Activated CD8-positive, alpha-beta T cell treated with anti-CD3 and anti-CD28 coated beads for 36 hours (primary cell): ENCODE measurements at places on chromosomes 6 and 20.

- DNase-seq, result peak; percentile 85
These were observed 212.0 kb upstream of the PROKR2 start for GRCh38 chr20:5528719-5529256.

DNA sequence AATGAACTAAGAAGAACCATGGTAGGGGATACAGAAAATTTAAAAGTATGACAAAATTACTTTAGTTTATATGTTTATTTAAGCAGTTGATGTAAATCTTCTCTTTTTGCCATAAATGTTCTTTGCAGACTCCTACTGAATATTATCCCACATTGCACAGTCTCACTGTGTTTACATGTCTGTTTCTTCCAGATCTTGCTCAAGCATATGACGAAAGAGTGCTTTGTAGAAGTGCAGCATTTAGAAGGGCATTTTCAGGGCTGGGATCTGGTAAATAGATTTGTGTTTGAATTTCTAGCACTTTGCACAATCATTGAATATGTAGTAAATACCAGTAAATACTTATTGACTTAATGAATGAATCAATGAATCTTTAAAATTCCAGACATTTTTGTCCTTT is 152.0 kb upstream of the EPHA7 start:
- DNase-seq, result no peak

DNA sequence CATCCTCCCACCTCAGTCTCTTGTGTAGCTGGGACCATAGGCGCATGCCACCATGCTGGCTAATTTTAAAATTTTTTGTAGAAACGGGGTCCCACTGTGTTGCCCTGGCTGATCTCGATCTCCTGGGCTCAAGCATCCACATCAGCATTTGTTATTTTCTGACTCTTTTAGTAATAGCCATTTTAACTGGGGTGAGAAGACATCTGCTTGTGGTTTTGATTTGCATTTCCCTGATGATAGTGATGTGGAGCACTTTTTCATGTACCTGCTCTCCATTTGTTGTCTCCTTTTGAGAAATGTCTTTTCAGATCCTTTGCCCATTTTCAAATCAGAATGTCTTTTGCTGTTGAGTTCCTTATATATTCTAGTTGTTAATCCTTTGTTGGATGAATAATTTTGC is 22.2 kb upstream of the TULP4 start:
- no peak for DNase-seq

DNA sequence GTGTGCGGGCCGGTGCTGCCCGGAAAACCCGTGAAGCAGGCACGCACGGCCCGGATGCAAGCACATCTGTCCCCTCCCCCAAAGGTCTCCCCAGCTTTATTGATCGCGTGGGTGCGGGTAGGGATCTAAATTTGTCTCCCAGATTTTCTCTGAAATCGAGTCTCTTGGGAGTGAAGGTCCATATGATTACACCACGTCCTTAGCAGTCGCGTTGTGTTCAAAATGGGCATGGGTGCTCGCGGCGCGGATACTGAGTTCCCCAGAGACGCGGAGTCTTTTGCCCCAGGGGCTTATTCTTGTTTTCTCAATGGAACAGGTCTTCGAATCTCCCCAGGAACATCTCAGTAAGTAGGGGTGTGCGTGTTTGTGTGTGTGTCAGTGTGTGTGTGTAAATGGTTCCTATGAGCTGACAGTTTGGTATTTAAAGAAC is 2.8 kb upstream of the ZNF292 start:
- peak; percentile 31 for DNase-seq

- peak; percentile 95 for DNase-seq
These were observed at the start of gene PRR3 for GRCh38 chr6:30556906-30557682. Gene PRR3, plus strand, starts transcription at chr6:30557295. Its CDS starts 50 bp downstream, at chr6:30557345.

GRCh38 chr20:62590309-62591121 is 51.8 kb upstream of the SLCO4A1 start:
- DNase-seq, result no peak

- no peak for DNase-seq
These were observed 613.7 kb upstream of the FLRT3 start for GRCh38 chr20:14951105-14951504.

GRCh38 chr20:37358366-37359150 is 12.6 kb downstream of the SRC start:
- no peak for DNase-seq

DNA sequence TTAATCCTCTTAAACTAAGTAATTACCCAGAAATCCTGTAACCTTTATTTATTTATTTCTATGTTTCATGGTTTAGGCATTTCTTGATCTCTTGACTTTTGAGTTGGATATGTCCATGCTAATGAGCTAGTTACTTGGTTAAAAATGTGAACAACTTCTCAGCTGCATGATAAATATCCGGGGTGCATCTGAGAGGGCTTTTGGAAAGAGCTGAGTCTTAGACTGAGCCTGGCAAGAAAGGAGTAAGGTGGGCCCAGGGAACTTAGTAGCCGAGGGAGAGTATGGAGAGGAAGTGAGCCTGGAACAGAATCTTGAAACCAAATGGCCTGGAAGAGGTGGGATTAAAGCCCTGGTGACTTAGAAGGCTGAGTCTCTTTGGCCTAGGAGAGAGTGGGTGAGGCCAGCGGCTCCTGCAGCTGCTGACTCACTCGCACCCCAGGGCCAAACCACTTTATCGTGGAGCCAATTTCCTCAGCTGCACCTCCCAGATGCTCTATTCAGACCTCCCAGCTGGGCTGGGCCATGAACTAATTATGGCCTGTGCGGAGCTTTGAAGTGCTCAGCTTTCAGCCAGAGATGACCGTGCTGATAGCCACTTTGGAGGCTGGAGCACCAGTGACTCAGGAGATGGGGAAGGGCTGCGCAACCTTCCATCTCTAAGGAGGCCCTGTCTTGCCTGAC is 19.1 kb downstream of the TGM3 start:
- no peak for DNase-seq

DNA sequence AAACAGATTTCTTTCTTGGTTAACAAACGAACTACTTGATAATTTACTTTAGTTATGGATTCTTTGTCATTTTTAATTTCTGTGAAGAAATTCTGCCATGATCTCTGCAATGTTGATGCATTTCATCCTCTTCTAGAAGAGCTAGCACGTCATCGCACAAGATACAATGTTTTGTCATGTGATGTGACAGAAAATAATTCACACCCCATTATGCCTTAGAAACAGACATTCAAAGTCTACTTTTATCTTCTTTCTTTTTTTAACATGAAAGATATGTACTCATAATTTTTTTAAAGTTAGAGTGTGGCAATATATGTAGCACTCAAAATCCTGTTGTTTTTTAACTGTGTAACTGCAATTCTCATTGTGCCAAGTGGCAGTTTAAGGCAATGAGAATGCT is 39.6 kb upstream of the NELFCD start:
- no peak for DNase-seq

GRCh38 chr6:156906451-156906850 is 129.3 kb downstream of the ARID1B start:
- no peak for DNase-seq

GRCh38 chr6:106092279-106092678 is 6.1 kb downstream of the PRDM1 start:
- DNase-seq, result no peak

DNA sequence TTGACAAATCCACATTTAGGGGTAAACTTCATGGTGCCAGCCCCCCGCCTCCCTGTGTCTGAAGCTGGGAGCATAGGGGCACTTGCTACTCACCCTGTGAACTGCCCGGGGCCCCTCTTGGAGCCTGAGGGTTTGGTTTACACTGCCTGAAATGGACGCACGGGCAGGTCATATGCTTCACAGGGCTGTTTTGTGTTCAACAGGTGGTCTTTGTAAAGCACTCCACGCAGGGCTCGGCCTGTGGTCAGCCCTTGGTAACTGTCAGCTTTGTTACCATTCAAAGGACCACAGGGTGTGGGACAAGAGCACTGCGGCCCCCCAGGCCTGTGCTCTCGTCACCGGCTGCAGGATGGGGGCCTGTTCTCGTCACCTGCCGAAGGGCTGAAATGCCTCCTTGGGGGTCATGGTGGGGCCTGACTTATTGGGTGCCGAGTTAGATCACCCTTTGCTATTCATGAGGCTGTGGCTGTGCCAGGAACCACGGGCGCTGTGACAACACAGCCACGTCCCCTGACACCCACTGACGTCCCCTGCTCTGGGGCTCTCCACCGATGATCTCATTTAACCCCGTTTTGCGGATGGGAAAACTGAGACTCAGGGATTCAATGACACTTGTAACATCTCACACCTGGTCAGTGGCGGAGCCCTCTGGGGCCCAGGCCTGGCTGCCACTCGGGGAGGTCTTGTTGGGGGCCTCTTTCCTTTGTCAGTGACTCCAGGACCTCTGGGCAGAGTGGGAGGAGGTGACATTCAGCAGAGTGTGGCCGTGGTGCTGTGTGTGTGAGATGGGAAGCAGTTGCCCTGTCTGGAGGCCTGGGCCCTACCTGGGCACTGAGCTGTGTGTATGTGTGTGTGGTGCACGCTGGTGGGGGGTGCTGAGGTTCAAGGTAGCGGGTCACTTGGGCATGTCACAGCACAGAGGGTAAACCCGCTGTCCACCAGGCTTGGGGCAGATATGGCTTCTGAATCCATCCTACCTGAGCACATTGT is 24.9 kb downstream of the ZBP1 start:
- DNase-seq, result no peak

GRCh38 chr20:5131502-5131901 is 4.7 kb downstream of the CDS2 start:
- DNase-seq, result no peak

DNA sequence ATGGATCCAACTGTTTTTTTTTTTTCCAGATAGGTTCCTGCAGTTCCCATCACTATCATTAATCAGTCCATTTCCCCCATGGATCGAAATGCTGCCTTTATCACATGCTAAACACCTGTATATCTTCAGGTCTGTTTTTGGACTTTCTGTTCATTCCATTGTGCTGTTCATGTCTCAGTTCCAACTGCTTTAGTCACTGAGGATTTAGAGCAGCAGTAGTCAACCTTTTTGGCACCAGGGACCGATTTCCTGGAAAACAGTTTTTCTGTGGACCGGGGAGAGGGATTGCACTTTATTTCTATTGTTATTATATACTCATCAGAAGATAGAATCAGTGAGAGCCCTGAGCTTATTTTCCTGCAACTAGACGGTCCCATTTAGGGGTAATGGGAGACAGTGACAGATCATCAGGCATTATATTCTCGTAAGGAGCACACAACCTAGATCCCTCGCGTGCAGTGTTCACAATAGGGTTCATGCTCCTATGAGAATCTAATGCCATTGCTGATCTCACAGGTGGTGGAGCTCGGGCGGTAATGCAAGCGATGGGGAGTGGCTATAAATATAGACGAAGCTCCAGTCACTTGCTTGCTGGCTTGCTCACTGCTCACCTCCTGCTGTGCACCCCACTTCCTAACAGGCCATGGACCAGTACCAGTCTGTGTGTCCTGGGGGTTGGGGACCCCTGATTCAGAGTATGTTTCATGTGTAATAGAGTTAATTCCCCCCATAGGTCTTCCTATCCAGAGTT is 46.0 kb downstream of the CAP2 start:
- DNase-seq, result no peak

GRCh38 chr6:138586638-138587037 is 87.3 kb upstream of the NHSL1 start:
- no peak for DNase-seq
